ENCODE measurements at places on chromosomes 16 and 17. TPM values are rescaled to one million over a fixed set of nuclear protein-coding genes. Genes with fewer than 3 reads are reported as not detected.

The SMPD3 gene
- total RNA-seq = not detected

GRCh38 chr17:81572563-81573168, 20.5 kb upstream of the FAAP100 start:
- DNase-seq = no peak

DNA sequence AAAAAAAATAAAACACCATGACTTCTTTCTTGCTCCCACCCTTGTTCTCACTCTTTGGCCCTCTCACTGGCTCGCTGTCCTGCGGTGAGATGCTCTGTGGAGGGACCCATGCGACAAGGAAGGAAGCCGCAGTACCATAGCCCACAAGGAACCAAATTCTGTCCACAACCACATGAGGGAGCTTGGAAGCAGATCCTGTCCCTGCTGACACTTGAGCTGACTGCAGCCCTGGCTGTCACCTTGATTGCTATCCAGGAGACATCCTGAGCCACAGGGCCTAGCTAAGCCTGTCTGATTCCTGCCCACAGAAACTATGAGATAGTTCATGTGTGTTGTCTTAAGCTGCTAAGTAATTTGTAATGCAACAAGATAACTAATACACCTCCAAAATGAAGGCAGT, 4.8 kb upstream of the MT2A start:
- DNase-seq = peak; percentile 53

DNA sequence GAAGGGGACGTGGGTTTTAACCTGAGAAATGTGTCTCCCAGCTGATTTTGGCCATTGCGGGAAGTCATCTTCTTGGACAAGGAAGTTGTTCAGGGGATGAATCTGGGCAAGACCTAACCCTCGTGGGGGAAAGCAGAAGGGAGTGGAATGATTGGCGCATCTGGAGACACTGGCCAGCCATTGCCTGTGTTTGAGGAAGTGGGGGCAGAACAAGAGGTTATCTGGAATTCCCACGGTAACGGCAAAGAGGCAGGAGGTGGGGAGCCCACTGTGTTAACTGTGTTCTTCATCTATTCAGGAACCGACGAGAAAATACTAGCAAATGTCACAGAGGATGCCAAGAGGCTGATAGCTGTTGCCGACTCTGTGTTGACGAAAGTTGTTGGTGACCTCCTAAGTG, 66.9 kb downstream of the RNF213 start:
- DNase-seq = no peak

- DNase-seq = no peak
Observed at GRCh38 chr17:64055183-64056142, 35.0 kb upstream of the ICAM2 start.

GRCh38 chr17:74082886-74083285, 120.6 kb upstream of the RPL38 start:
- no peak for DNase-seq

All from IMR-90 (cell line).